ENCODE measurements at places on chromosomes 3 and 15.

DNA sequence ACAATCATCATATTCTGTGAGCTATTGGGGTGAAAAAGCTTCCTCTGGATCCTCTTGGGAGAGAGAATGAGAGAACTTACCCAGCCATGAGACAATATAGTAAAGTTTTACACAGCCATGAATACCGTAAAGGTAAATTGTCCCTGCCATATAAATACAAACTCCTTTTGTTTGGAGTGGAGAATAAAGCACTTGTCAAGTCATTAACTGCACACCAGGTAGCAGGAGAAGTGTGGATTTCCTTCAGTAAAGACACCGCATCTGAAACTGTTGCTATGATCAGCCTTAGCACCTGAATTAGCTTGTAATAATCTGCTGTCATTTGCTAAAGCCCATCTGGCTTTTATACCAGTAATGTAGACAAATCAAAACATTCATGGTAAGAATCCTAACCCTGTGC lies 336.6 kb upstream of the SLCO3A1 start:
- DNase-seq = no peak

- peak; percentile 32 for DNase-seq
Measured at GRCh38 chr3:120497336-120497735, 46.5 kb upstream of the FSTL1 start.

DNA sequence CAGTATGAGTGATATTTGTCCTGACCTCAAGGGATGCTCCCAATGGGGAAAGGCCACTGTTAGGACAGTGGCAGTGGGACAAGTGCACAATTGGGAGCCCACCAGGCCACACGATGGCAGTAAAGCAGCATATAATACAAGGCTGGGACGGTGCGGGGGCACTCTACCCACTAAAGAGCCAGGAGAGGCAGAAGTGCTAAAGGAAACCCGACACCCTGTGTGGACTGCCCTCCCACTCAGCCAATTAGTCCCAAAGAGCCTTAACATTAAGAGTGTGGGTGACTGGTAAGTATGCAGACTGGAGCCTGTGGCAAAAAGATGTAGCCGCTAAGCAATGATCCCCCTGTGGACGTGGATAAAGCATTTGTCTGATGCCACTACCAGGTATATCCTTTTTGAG lies 8.2 kb upstream of the ZNF589 start:
- peak; percentile 56 for DNase-seq

DNA sequence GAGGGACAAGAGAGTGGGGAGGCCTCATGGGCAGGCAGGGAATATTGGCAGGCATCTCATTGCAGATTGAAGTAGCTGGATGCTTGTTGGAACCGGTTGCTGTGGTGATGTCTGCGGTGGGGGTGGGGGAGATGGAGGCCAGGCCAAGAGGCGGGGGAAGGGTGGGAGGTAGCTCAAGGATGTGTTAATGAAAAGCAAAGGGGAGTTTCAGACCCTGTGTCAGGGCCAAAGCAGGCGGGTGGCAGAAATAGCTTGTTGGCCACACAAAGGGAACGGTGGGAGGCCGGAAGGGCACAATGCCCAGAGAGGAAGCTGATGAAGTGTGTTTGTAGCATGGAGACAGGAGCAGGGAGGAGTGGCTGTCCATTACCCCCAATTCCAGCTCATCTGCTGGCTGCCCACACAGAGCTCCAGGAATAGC lies 28.0 kb downstream of the CCDC33 start:
- peak; percentile 88 for DNase-seq

- no peak for DNase-seq
Measured at GRCh38 chr15:70259640-70260508, 162.2 kb upstream of the TLE3 start.

DNA sequence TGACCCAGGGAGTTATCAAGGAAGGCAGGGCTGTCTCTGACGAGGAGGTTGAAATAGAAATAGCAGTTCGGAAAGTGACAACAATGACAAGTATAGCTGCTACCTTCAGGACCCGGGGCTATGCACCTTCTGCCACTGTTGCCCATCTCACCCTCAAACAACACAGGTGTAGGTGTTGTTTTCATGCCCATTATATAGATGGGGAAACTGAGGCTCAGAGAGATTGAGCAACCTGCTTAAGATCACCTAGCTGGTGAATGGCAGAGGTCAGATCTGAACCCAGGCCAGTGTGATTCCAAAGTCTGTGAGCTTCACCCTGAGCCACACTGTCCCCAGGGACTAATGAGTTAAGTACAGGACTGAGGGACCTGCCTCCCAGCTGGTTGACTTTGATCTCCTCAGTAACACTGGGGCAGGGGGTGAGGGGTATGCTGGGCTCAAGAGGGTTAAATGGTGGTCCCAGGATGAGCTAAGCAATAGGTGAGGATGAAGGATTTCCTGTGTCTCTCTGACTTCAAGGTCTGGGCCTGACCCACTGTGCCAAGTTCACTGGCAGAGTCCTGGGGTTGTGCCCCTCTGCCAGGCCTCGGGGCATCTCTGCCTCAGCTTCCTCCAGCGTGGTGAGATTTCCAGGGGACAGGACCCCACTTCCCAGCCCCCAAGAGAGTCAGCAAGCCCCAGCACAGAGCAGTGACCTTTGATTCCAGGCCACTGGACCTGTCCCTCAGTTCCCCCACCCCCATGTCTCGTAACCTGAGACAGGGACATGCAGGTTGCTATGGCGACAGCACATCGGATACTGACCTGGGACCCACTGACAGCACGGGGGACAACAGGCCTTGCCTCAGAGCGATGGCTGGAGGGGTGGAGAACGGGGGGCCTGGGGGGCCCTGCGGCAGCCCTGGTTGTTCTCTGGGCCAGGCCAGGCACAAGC lies 35.0 kb downstream of the ATP2B2 start:
- no peak for DNase-seq

All from NCI-H446 (cell line).